Motor neuron (in vitro differentiated cells): ENCODE measurements at places on chromosomes 2 and 18. TPM values are rescaled to one million over a fixed set of nuclear protein-coding genes. Genes with fewer than 3 reads are reported as not detected.

DNA sequence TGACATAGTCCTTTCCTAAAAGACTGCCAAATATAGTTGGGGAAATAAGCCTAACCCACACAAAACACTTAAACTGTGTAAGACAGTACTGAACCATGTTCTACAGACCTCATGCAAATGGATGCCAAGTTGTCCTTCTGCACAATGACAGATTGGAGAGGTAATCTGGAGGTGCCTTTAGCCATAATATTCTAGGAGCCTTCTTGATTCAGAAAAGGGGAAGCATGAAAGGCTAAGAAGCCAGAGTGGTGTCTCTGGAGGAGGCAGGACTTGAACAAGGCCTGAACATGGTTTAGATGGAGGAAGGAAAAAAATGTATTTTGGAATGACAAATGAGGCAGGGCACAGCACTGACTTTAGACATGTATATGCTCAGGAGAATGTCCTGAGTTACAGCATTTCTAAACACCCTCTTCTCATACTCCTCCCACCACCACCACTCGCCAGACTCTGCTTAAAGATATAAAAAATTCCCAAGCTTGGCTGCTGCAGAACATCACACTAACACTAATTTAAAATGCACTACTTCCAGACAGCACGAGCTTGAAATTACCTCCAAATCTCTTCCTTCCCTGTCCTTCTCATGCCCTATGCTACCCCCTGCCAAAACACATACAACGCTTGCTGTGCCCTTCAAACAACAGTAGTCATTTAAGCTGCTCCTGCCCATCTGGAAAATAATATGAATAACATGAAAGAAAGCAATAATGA is 110.4 kb downstream of the ANKRD44 start:
- ATAC-seq: no peak

DNA sequence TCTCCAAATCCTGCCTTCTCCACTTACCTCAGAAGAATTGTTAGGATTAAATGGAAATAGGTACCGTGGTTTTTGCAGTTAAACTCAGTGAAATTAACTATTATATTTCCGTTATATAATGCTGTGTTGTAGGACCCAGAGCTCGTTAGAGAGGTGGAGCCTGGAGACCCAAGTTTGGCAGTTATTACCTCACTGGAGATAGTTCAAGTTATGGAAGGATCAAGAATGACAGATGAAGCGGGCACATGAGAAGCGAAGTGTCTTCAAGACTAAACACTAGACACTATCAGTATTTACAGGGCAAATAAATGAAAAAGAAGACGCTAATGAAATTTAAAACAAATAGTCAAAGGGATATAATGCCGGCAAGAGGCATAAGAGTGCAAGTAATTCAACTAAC is 866 bp downstream of the CWC22 start:
- ATAC-seq: no peak

GRCh38 chr2:190418727-190419126 is 10.6 kb downstream of the MFSD6 start:
- ATAC-seq: no peak

- no peak for ATAC-seq
These were observed 212.1 kb upstream of the COPS8 start for GRCh38 chr2:236873636-236874035.

GRCh38 chr2:109265369-109265768 is 136.4 kb downstream of the SH3RF3 start:
- ATAC-seq: no peak

The LAMA1 gene
- 37.8 and 49.7 TPM in 2 replicates for total RNA-seq

The IFIH1 gene
- 0.33 and 0.44 TPM in 2 replicates for total RNA-seq

The ST6GAL2 gene
- total RNA-seq: 0.08 and 0.28 TPM in 2 replicates
